ENCODE measurements at places on chromosomes 3 and 15.

- no peak for DNase-seq
Observed at GRCh38 chr15:38674448-38674847, 109.8 kb upstream of the RASGRP1 start.

- DNase-seq = no peak
Observed at GRCh38 chr3:5041315-5041714, 62.1 kb downstream of the BHLHE40 start.

GRCh38 chr15:29446480-29446879 lies 176.9 kb upstream of the NSMCE3 start:
- DNase-seq = no peak

- no peak for DNase-seq
Observed at GRCh38 chr3:121722411-121722810, 27.1 kb downstream of the GOLGB1 start.

GRCh38 chr3:49930922-49931321 lies 1.3 kb upstream of the MON1A start:
- no peak for DNase-seq

- DNase-seq = no peak
Observed at GRCh38 chr3:115077501-115078250, 69.4 kb downstream of the ZBTB20 start.

DNA sequence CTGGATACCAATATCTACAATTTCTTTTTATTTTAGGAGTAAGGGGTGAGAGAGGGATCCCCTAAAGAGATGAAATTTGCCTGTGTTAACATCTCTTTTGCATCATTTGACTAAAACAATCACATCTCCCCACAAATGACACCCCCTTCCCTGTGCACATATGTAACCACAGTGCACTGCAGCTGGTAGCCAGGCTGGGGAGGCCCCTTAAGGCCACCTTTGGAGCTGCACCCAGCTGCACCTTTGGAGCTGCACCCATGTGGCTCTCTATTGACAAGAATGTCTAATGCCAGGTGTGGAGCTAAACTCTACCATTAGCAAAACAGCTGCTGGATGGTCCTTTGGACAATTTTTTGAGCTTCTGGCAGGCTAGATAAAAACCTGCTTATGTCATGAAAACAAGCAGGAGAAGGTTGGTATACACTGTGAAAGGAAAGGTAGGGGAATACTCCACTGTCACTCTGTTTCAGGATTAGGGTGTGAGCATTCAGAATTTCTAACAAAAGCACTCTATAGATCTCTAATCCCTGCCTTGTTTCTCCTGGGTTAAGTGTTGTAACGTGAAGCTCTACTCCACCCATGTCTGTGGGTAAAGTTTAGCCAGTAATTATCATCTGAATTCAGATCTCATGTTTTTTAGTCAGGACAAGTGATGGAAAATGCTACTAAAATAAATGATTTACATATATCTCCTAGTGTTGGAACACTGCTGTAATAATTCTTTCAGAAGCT lies 52.1 kb downstream of the TFG start:
- DNase-seq = no peak

- no peak for DNase-seq
Observed at GRCh38 chr3:179794355-179794754, 141.5 kb downstream of the USP13 start.
